Activated CD4-positive, CD25-positive, alpha-beta regulatory T cell treated with anti-CD3 and anti-CD28 coated beads, Interleukin-2, amount 50 U/mL, for 24 hours (primary cell): ENCODE measurements at places on chromosomes 2 and 18.

DNA sequence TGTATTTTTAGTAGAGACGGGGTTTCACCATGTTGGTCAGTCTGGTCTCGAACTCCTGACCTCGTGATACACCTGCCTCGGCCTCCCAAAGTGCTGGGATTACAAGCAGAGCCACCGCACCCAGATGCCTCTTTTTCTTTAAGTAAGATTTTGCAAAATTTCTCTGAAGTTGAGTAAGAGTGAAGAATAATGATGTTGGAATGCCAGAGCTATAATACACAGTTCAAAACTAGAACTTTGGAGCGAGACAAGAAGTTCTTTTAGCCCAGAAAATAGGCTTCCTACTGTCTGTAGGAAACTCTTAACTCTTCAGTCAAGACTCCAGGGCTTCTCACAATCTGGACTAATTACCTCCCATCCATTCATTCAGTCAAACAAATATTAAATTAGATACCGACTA lies 51.4 kb downstream of the MARCHF4 start:
- no peak for ATAC-seq

DNA sequence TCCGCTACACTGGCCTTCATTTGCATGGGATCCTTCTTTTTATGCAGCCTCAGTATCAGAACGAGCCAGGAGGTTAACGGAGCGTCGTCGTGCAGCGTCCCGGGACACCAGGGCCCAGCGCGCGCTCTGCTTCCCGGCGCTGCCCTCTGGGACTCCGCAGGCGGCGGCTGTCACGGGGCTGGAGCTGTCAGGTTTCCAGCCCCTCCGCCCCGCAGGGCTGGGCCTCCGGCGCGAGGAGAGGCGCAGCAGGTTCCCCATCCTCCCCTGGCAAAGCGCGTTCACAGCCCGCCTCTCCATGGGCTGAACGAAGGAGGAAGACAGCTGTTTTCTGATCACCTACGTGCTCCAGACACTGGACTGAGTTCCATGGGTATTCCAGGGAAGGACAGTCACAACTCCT lies 12.5 kb upstream of the PAX8 start:
- no peak for ATAC-seq

DNA sequence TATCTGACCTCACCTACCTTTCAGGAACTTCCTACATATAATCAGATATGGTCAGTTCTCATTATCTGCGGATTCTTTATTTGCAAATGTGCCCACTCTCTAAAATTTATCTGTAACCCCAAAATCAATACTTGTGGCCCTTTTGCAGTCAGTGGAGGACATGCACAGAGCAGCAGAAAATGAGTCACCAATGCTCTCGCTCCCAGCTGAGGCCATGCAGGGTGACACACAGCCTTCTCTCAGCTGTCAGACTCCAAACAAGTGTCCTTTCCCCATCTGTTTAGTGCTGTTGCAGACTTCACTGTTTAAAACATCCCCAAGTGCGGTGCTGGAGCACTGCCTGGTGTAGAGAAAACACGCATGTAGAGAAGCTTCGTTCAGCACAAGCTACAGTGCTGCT lies 171.9 kb upstream of the SALL3 start:
- no peak for ATAC-seq

GRCh38 chr18:361941-362310 lies 94.1 kb upstream of the THOC1 start:
- no peak for ATAC-seq

DNA sequence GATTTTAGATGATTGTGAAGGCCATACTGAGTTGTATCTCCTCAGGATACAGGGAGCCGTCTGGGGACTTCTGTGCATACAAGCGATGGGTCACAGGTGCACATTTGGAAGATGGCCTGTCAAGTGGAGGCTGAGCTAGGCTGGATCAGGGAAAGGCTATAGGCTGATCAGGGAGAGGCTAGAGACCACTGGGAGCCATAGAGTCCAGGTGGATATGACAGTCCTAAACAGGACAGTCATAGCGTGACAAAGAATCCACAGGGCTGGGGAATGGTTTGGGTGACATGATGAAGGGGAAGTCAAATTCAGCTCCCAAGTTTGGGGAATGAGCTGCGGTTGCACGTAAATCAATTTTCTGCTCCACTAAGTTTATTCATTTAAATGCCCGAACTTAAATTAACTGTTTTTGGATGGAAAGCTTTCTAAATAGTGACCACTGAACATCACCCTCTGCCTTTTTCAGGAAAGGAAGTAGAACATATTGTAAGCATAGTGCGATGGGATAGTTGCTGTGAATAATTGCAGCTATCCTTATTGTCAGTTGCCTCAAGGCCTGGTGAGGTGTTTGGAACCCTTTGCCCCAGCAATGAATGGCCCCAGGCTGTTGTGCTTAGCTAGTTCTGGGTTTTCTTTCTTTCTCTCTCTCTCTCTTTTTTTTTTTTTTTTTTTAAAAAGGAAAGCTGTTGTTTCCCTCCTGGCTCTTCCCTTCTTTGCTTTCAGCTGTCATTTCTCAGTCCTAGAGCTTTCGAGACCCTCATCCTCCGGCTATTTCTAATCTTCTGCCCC lies 50.5 kb downstream of the KLHL29 start:
- no peak for ATAC-seq

DNA sequence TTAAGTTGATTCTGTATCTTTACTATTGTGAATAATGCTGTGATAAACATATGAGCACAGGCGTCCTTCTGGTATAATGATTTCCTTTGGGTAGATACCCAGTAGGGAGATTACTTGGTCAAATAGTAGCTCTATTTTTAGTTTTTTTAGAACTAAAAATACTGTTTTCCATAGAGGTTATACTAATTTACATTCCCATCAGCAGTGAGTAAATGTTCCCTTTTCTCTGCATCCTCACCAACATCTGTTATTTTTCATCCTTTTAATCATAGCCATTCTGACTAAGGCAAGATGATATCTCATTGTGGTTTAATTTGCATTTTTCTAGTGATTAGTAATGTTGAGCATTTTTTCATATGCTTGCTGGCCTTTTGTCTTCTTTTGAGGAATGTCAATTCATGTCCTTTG lies 35.1 kb downstream of the PMS1 start:
- ATAC-seq, result peak; percentile 78

DNA sequence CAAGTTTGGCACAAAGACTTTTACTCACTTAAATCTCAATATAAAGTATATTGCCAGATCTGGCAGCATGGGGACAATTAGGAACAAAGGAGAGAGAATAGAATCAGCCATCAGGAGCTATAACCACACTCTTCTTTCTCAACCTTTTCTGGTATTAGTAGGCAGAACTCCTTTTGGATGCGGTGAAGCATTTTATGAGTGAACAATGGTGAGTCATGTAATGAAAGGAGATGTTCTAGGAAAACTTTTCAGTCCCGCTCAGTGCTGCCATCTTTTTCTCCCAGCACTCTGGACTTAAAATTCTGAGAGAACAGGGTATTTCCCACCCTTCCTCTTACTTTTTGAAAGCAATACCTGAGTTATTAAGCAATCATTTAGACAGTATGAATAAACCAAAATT lies 32.2 kb downstream of the PLEKHA3 start:
- ATAC-seq, result no peak

DNA sequence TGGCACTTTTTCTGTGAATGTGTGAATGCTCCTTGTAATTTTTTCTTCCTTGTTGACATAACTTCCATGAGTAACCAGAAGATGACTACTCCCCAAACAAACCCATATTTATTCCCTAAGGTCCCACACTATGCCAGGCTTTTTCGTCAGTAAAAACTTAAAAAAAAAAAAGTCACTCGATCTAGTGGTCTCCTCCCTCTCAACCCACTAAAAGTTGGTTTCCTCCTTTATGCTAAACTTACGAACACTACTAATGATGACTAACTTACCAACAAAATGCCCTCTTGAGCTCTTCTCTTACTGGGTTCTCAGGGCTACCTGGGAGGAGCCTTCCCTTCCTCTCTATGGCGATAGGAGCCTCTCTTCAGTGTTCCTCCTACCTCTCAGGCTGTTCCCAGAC lies 18.2 kb downstream of the ACVR1 start:
- ATAC-seq, result peak; percentile 28

DNA sequence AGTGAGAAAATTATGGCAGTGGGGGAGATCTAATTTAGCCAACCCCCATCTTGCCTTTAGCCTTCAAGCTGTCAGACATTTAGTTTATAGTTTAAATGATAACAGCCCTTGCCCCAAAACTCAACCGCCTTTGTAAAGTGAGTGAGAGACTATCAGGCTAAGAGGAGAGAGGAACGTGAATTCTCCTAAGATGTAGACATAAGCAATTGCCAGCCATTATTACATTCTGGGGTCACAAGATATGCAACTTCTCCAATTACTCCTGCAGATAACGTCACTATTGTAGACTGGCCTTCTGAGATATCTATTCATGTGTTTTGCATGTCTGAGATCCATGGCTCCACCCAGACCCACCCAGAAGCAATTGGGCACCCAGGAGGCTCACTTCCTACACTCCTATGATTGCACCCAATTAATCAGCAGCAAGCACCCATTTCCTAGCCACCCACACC lies 307.3 kb downstream of the NBAS start:
- no peak for ATAC-seq

- peak; percentile 47 for ATAC-seq
Measured at GRCh38 chr2:43133708-43134570, 92.5 kb downstream of the ZFP36L2 start.

DNA sequence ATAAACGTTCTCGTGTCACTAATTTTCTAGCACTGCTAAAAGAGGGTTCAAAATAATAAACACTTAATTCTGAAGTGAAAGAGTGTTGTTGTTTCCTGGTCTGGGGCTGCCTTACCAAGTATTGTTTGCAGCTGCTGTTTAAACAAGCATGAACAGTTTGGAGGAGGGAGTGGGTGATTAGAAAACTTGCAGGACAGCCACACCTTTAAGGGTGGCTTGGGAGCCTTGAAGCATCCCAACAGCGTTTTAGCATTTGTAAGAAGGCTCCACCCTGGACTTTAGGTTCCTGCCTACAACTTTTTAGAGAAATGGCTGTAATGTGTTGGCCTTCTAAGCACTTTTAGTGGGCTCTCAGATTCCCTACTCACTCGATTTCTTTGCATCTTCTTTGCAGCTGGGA lies 371.6 kb downstream of the TGIF1 start:
- no peak for ATAC-seq

DNA sequence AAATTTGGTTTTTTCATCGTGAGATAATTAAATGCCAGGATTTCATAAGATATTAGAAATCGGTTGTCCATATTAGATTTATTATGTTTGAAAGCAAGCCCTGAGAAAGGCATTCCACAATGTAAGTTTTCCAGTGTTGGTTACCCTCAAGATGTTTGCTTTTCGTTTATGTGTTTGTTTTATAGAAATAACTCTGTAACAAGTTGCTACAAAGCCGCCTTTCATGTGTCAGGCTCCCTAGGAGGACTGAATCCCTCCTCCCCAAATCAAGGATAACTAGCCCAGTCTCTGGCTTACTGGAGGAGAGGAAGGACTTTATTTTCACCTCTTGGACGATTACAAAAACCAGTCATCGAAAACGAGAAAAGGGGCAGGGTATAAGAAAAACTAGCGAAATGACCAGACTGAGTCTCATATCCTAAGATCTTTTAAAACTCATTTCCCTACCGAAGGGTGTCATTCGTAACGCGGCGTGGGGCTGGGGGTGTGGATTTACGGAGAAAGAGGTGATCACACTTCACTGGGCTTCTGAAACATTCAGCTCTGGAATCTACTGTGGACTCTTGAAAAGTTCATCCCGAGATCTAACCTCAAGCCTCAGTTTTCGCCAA lies 1.0 kb upstream of the PEX13 start:
- ATAC-seq, result peak; percentile 27

DNA sequence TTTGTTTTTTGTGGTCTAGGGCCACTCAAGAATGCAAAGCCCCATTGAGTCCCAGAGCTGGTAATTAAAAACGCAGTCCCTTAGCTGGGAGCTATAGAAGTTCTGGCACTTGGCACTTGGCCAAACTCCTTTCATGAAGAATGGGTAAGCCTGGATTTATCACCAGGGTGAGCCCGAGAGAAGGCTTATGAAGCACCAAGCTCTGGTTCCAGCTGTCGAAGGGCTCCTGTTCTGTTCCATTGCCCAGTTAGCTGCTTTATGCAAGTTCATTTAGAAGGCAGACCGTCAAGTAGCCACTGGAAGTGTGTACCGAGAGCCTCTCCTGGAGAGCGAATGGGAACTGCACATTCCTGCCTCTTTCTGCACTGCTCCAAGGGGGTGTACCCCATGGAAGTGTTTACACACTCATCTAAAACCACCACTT lies 14.2 kb downstream of the ECEL1 start:
- no peak for ATAC-seq

- ATAC-seq, result peak; percentile 55
Measured at GRCh38 chr18:78939105-78939504, 40.5 kb upstream of the SALL3 start.

DNA sequence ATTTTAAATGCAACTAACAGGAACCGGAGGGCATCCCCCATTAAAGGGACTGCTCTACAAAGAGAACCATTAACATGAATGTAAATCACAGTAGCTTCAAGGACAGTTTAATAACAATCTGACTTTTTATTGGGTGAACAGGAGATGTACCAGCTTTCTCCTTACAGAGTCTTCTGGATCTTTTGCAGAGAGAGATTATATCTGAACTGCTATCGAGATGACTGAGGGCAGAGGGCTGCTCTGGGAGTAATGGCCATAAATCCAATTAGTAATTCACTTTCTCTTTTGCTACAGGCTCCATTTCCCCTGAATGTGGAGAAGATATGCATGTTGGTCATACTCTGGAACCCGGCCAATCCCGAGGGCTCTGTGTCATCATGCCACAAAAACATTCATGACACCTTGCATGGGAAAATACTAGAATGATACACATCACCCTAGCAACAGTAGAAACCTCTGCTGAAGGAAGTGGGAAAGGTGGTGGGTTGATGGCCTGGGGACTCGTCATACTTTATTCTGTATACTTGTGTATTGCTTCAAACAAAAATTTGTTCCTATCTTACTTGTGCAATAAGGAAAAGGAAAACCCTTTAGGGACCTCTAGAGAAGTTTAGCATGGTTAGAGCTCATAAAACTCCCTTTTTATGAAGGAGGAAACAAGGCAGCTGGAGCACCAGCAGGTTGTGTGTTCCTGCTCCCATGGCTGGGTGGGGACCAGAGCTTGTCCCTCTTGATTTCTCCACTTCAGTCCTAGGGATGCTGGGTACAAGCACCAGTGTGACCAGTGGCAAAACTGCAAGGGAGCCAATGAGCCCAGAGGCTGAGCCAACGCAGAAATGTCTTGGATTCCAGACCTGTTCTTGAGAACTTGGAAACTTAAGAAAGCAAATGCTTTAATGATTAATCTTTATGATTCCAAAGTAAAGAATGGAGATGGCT lies 26.0 kb downstream of the CTAGE1 start:
- ATAC-seq, result peak; percentile 35

DNA sequence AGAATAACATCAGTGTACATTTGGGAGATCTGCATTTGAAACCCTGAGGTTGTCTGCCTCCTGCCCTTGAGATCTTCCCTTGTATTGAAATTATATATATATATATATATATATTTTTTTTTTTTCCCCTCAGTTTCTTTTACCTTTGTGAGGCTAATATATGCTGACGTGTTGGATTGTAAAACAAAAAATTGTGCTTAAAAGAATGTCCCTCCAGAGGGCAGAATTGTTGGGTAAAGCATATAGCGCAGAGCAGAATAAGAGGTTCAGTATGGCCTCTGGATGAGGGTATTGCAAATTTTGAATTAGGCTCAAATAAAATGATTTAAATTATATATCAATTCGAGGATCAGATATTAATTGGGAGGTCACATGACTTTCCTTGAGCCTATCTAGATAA lies 12.4 kb downstream of the NABP1 start:
- no peak for ATAC-seq

GRCh38 chr18:7924616-7925015 lies 357.5 kb downstream of the PTPRM start:
- no peak for ATAC-seq

- no peak for ATAC-seq
Measured at GRCh38 chr2:121529439-121530211, 1.1 kb upstream of the RNU4ATAC start.

- no peak for ATAC-seq
Measured at GRCh38 chr2:132991471-132992045, 321.6 kb upstream of the LYPD1 start.
